ENCODE measurements at places on chromosomes 13 and 19.

GRCh38 chr19:42121656-42122069 is 10.6 kb downstream of the POU2F2 start:
- DNase-seq, result peak; percentile 76

GRCh38 chr13:25266706-25267105 is 20.6 kb downstream of the MTMR6 start:
- no peak for DNase-seq

DNA sequence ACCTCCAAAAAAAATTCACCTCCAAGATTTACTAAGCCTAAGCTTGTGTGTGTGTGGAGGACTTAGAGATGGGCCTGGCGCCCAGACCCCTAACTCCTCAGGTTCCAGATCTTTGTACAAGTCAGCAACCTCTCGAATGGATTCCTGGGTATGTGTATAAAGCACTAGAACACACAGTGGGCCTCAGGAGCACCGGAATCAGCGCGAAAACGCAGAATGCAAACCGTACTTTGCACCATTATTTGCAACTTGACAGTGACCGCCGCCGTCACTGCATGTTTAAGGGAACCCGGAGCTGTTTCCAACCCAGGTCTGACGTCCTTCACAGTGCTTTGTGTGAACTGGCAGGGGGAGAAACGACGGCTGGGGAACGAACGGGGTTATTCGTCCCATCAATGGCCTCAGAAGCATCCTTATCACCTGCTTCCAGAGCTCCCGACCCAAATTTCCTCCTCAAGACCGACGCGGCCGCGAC is 688 bp downstream of the ZNF606 start:
- no peak for DNase-seq

GRCh38 chr13:104289400-104289799 is 1223.2 kb upstream of the SLC10A2 start:
- no peak for DNase-seq

DNA sequence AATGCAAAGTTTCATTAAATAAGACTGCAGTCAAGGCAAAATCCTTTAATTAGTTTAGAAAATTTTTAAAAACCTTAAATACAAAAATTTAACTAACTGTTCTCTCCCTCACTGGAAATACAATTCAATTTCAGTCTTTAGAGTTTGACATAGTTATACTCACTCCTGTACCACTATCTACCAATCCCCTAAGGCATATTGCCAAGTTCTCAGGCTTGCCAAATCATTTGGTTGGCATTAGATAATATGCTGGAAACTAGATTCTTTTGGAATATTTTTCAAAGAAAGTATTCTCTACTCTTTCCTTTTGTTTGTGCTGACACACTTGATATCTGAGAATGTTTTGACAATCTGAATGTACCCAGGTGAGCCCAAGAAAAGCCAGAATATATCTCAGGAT is 77.2 kb downstream of the TSC22D1 start:
- no peak for DNase-seq

- no peak for DNase-seq
Observed at GRCh38 chr19:40596608-40597328, 4.4 kb upstream of the LTBP4 start.

GRCh38 chr13:75796825-75797224 is 160.7 kb downstream of the LMO7 start:
- DNase-seq, result no peak

GRCh38 chr13:100848304-100848703 is 173.7 kb upstream of the TMTC4 start:
- DNase-seq, result no peak

DNA sequence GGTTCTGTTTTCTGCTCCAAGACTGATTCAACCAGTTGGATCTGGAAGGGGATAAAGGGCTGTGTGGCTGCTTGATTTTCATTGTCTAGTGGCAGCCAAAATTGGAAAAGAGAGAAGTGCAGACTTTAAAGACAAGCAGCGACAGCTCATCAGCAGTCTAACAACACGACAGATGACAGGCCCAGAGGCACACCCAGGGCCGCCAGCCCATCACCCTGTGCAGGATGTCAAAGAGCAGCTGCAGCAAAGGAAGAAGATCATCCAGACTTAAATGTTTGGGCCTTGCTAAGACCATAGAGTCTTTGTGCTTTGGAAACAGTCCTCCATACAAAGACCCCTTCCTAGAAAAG is 421.0 kb upstream of the KLF12 start:
- DNase-seq, result no peak

GRCh38 chr13:50715402-50716146 is 127.9 kb downstream of the DLEU7 start:
- no peak for DNase-seq

- DNase-seq, result no peak
Observed at GRCh38 chr13:64471916-64472315, 2758.2 kb downstream of the PCDH9 start.

DNA sequence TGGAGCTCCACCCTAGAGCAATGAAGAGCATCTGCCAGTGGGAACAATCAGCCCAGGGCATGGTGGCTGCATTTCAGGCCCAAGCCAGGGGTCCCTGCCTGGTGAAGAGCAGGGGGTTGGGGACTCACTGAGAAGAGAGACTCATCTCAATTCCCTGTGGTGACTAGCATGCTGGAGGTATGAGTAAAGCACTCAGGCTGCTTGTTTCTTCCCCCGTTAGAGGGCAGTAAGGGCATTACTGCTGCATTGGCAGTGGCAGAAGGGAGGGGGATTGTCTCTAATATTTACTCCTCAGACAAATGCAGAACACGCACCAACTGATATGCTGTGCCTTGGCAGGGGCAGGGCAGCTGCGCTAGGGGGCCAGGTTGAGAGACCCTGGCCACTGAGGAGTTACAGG is 329.1 kb downstream of the SLITRK5 start:
- DNase-seq, result no peak

- no peak for DNase-seq
Observed at GRCh38 chr19:1469255-1470054, 9.6 kb downstream of the C19orf25 start.

DNA sequence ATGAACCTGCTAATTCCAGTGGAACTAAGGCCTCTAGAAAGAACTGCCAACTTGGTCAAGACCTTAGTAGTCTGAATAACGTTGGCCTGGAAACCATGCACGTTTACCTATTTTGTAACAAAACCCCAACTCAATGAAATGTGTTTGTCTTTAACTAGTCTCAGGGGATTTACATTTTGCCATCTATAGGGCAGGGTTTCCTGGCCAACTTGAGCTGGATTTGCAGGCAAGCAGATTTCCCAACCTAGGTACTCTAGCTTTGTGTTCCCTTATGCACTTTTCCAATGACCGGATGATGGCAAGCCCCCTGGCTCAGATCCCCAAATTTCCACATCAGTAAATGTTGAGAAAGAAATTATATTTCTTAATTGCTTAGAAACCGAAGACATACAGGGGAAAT is 114.5 kb downstream of the IRS2 start:
- DNase-seq, result no peak

GRCh38 chr13:39985071-39985470 is 329.6 kb downstream of the COG6 start:
- no peak for DNase-seq

DNA sequence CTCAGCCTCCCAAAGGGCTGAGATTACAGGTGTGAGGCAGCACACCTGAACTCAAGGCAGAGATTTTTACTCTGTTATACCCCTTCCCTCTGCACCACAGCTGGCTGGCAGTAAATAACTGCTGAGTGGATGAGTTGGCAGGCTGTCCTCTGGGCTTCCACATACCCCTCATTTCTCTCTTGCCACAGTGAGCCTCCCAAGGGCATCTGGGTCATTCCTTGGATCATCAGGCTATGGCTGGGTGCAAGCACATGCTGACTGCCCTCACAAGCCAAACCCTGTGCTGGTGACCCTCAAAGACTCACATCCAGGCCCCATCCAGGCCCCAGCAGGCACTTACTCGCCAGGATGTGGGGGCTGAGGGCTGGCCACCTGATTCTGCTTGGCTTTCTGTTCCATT is 4.2 kb downstream of the SUGP1 start:
- no peak for DNase-seq

GRCh38 chr19:41192574-41193429 is at the start of gene CYP2S1:
TSS of gene CYP2S1 (plus strand) at chr19:41193219. CDS start at chr19:41193265, 46 bp downstream.
- DNase-seq, result no peak

- no peak for DNase-seq
Observed at GRCh38 chr13:104967376-104967775, 1568.1 kb downstream of the EFNB2 start.

DNA sequence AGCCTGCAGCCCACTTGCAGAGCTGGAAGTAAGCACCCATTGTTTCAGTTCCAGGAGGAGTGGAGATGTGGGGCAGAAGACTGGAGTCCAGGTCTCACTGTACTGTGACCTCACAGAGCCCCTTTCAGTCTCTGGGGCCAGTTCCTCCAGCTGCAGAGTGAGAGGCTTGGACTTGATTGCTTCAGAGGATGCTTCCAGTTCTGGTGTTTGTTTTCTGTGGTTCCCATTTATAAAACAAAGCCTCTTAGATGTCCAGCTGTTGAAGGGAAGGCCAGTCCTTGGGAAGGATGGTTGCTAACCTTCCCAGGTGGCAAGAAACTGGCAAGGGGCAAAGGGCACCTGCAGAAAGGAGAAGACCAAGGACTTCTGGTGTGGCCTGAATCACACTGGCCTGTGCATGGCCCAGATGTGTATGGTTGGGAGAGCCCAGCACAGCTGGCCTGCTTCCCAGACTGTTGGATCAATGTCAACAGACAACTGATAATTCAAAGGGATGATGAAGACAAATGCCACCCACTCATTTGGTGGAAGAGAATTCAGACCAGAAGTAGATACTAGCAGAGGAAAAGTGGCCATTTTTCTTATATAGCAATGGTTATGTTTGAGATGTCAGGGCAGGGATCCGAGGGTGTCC is 218.5 kb downstream of the ZNF536 start:
- no peak for DNase-seq

DNA sequence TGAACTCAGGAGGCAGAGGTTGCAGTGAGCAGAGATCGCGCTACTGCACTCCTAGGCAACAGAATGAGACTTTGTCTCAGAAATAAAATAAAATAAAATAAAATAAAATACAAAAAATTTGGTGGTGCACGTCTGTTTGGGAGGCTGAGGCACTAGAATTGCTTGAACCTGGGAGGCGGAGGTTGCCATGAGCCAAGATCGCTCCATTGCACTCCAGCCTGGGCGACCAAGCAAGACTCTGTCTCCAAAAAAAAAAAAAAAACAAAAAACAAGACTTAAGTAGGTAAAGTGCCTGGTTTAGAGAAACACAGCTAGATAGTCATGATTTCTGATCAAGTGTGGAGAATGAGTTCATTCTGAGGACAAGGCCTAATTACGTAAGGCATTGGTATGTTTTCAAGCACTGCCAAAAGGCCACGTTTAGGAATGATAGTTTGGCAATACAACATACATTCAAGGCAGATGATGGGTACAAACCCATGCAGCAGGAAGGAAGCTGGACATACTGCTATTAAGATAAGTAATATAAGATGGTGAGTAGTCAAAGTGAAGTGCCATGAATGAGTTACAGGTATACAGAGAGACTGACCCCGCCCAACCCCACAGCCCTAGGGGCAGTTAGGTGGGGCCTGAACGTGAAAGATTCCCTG is 4.8 kb upstream of the UCHL3 start:
- DNase-seq, result no peak

- DNase-seq, result no peak
Observed at GRCh38 chr13:33446821-33447725, 161.5 kb upstream of the STARD13 start.

DNA sequence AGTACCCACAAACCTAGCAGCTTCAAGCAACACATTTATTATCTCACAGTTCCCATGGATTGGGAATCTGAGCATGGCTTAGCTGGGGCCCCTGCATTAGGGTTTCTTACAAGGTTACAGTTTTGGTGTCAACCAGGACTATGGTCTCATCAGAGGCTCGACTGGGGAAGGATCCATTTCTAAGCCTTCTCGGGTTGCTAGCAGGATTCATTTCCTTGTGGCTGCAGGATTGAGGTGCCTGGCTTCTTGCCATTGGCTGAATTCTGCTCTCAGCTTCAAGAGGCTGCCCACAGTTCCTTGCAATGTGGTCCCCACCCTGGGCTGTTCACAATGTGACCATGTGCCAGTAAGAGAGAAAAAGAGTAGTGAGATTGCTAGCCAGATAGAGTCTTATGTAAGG is 26.7 kb downstream of the ZNRF4 start:
- DNase-seq, result no peak

GRCh38 chr19:28435551-28436271 is 777.2 kb downstream of the UQCRFS1 start:
- DNase-seq, result no peak

DNA sequence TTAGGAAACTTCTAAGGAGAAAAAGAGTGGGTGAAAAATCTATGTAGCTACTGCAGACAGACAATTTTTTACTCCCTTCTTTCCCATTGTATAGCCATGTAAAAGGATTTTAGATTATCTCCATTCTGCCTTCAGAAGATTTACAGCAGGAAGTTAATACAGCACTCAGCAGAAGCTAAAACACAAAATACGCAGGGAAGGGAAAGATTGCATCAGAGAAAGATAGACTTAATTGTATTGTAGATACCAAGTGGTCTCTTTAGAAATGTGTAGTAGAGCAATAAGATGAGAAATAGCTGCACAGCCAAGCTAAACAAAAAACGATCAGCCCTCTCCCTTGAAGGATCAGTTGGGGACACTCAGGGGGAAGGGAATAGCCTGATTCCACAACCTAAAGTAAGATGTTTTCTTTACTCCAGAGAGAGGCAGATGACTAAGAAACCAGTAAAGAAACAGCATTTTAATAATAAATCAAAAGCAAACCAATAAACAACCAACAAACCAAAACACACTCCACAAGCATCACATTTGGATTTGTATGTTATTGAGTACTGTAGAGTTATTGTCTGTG is 236.7 kb upstream of the SLITRK1 start:
- no peak for DNase-seq

DNA sequence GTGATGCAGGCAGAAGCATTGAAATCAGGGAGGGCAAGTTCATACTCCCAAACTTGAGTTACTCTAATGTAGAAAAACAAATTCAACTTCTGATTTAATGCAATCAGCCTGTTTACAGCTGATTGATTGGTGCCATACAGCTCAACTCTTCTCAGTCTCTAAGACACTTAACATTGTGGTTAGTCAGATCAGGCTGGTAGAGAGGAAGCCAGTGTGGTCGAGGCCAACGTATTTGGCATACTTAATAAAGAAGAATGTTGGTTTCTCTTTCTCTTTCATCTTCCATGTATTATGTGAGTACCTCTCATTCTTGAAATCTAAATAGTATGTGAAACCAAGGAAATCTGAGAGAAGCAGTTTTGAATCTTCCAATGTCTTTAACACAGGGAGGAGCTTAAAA is 255.0 kb upstream of the SLITRK1 start:
- DNase-seq, result no peak

DNA sequence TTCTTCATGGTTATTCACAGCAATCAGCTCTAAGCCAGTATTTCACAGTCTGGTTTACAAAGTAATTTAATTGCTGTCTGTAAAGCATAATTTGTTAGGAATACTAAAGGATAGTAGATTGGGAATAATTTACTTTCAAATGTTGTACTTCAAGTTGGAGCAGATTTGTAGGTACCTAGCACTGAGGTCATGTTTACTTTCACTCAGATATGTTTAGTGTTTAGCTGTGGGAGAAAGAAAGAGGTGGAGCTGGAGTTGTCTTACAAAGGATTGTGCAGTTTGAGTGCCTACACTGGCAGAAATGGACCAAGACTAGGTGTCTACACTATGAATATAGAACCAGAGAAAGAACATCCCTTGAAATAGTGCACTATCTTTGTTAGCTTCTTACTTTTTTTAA is 464.6 kb downstream of the PCDH9 start:
- no peak for DNase-seq

Measured in stimulated activated CD4-positive, alpha-beta T cell treated with anti-CD3 and anti-CD28 coated beads, Interleukin-15, amount 100 ng/mL, for 1 hour (primary cell).